Astrocyte of the hippocampus (primary cell): ENCODE measurements at places on chromosomes 12 and 14.

GRCh38 chr14:97638864-97639263 is 841.7 kb downstream of the VRK1 start:
- peak; percentile 3 for DNase-seq

DNA sequence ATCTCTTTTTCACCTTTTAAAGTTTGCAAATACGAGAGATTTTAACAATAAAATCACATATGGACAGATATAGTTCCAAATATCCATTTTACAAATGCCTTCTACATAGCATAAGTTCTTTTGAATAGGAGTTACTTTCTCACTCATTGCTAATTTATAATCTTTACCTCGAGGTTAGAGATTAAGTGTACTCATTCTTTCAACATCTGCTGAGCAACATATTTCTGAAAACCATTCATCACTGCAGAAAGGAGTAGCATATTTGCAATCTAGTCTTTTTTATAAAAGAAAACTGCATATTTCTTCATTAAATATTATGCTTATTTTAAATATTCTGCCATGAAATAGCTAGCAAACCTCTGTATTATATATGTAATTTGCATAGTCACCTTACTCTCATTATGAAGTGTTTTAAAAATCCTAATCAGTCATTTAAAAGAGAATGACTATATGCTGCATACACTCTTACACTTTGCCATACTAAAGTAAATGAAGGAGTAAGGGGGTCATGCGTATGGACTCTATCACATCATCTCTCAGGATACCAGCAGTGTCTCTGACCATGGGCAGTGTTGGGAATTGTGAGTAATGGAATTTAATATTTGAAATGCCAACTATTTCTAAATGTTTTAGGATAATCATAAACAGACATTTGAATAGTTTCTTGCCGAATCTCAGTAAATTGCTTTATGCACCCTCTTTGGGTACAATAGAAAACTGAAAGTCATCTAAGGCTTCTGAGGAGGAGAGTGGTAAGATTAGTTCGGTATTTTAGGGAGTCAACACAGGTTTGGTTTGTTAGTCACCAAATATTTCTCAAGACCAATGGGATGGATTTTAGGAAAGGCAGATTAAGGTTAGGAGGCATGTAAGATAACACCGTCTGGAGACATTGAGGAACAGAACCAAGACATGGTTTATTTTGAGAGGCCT is 524.8 kb upstream of the ATP2B1 start:
- no peak for DNase-seq

GRCh38 chr12:11681207-11681606 is 31.7 kb downstream of the ETV6 start:
- DNase-seq, result no peak

GRCh38 chr12:125228519-125229260 is 163.5 kb downstream of the AACS start:
- DNase-seq, result no peak

DNA sequence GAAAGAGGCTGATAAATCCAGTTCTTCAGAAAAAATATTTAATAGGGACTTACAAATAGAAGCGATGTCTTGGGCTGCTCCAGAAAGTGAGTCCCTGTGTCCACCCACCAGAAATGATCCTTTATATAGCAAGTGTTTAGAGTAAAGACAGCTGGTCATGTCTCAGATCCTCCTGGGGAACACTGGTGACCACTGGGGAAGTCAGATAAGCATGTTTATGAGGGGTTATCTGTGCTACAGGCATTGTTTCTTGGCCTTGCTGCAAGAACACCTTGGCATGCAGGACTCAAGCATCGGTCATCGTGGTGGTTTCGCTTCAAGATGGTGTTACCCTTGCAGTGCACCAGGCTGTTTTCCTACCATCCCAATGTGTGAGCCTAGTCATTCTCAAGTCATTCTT is 27.2 kb downstream of the CPM start:
- DNase-seq, result no peak

DNA sequence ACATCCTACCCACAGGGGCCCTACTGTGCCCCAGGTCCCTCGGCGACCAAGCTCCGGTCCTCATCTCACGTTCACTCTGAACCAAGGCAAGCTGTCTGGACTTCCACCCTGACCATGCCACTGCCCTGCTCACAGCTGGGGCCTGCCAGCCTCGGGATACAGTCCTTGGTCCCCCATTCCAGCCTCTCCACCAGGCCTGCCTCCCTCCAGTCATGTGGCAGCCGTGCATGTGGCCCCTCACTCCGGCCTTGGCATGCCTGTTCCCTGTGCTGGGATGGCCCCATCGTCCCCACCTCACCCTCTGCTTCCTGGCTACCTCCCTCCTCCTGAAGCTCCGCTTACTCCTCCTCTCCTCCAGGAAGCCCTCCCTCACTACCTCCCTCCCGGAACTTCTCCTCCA is 38.6 kb upstream of the DLK1 start:
- no peak for DNase-seq

DNA sequence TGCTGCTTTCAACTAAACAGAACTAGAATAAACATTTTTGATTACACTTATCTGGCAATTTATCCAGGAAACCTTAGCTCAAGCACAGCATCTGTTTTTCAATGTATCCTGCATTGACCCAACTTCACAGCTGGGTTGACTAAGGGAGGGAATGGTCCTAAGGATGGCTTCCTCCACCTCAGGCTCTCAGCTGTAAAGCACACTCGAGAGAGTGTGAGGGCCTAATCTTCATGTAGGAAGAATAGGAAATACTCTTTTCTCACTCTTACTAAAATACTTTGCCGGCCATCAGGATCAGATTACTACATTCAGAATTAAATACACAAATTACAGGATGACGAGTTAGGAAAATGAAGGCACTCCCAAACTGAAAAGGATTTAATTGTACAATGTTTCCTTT is 7.2 kb downstream of the SETD3 start:
- DNase-seq, result no peak

DNA sequence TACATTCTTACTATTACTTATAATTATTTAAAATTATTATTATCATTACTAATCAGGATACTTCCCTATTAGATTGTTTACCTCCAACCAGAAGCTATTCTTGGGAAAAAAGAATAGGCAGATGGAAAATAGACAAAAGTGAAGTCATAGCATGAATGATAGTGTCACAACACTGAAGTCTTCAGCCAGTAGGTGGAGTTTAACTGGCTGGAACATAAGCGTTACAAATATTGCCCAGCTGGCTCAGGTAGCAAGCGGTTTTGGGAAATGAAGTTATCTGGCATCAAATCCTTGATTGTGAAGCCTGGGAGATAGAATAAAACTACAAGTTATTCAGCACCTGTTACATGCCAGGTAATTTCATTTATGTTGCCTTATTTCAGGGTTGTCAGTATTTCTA is 762.9 kb downstream of the C12orf50 start:
- no peak for DNase-seq
